Naive thymus-derived CD8-positive, alpha-beta T cell (primary cell): ENCODE measurements at places on chromosomes 2 and 18.

DNA sequence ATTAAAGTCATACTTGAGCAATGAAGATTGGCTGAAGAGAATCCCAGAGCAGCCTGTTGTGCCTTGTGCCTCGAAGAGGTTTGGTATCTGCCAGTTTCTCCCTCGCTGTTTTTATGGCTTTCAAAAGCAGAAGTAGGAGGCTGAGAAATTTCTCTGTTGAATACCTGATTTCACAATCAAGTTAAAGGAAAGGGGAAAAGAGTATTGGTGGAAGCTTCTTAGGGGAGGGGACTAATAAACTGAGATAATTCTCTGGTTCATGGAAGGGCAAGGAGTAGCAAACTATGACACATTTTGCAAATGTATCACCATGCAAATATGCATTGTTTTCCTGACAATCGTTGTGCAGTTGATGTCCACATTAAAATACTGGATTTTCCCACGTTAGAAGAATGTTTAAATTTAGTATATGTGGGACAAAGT, at the start of gene IL1B:
IL1B (minus strand) TSS at position 85 of the 423 bp plus-strand sequence. CDS start 550 bp downstream, outside the sequence.
- DNase-seq, result no peak

- DNase-seq, result no peak
Measured at GRCh38 chr2:206512999-206513398, 69.7 kb downstream of the ADAM23 start.

DNA sequence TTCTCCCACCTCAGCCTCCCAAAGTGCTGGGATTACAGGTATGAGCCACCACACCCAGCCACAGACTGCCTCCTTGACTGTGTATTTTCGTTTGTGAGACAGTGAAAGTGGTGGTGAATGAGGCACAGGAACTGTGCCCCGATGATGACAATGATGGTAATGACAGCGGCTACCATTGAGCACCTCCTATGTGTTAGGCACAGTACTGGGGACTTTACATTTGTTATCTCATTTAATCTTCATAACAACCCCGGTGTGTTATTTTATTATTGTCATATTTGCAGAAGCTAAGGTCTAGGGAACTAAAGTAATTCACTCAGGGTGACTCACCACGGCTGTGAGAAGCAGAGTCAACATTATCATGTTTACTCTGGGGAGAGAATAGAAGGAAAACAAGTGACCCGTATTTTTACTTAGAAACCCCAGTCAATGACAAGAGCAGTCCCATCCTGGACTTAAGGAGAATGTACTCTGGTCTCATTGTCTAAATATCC, 77.6 kb upstream of the ALPP start:
- no peak for DNase-seq

DNA sequence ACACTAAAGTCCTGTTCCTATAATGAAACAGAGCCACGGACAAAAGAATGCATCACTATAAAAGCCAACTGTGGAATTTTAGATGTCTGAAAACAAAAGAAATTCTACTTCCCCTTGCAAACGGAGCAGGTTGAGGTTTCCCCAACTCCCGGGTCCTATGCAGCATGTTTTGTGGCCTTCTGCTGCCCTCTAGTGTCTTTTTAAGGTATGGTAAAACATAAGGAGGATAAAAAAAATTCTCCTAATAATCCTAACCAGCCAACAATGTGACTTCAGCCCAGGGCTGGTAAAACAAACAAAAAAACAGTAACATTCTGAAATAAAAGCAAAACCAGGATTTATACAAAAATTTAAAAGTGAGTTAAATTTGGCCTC, 539.5 kb downstream of the NRXN1 start:
- DNase-seq, result peak; percentile 60

GRCh38 chr2:16584824-16585540, 80.7 kb downstream of the CYRIA start:
- no peak for DNase-seq

GRCh38 chr2:12603781-12604295, 112.9 kb upstream of the TRIB2 start:
- DNase-seq, result no peak

DNA sequence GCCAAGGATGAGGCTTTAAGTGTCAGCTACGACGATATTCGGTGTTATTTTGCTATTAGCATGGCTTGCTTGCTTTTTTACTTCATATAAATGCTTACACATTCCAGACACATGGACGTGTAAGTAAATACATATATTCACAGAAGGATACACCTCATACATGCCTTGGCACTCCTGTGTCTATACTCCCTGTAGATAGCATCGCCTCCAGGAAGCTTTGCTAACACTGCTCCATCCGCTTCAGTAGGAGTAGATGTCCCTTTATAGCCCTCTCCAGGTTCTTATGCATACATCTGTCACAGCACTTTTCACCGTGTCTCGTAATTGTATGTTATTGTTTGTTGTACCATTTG, 27.5 kb upstream of the KCTD1 start:
- no peak for DNase-seq

DNA sequence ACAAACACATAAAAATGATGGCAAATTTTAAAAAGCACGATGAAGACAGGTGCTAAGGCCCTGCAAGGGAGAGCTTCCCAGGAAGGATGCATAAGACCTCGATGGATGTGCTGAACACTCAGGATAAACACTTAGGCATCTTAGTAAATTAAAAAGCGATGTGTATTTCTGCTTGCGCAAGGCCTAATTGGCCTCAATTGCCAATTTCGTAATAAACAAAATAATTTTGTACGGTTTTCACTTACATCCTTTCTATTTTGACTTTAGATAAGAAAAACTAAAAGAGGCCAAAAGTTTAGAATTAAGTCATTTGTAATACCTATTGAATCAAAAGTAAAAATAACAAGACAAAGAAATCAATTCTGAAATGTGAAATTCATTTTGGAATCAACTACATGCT, 189.1 kb downstream of the TCF4 start:
- no peak for DNase-seq

DNA sequence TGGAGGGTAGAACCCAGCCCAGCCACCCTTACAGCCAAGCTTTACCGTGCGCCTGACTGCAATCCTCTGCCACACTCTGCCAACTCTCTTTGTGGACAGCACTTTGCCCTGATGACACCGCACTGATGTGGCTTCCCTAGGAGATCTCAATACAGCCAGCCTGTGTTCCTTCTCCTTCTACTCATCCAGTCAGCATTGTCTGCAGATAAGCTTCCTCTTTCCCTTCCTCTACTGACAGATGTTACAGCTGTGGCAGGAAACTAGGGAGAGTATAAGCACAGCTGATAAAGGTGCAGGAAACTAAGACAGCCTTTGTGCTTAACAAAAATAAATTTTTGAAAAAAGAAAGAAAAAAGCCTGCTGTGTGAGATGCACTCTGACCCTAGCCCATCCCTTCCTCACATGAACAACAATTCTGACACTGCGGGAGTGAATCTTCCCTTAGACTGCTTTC, 25.0 kb downstream of the CEP68 start:
- DNase-seq, result no peak

- no peak for DNase-seq
Measured at GRCh38 chr18:3256693-3257626, 5.0 kb upstream of the MYL12B start.

GRCh38 chr2:98866033-98866432, 70.0 kb downstream of the CRACDL start:
- DNase-seq, result no peak
